ENCODE measurements at places on chromosomes 6 and 20. TPM values are rescaled to one million over a fixed set of nuclear protein-coding genes. Genes with fewer than 3 reads are reported as not detected.

GRCh38 chr20:19903168-19903811 lies 113.9 kb upstream of the NAA20 start:
- H3K27ac ChIP-seq = peak overlapping the region; percentile 22
- H3K4me1 ChIP-seq = peaks cover 5% of the 10 kb centered on the region

DNA sequence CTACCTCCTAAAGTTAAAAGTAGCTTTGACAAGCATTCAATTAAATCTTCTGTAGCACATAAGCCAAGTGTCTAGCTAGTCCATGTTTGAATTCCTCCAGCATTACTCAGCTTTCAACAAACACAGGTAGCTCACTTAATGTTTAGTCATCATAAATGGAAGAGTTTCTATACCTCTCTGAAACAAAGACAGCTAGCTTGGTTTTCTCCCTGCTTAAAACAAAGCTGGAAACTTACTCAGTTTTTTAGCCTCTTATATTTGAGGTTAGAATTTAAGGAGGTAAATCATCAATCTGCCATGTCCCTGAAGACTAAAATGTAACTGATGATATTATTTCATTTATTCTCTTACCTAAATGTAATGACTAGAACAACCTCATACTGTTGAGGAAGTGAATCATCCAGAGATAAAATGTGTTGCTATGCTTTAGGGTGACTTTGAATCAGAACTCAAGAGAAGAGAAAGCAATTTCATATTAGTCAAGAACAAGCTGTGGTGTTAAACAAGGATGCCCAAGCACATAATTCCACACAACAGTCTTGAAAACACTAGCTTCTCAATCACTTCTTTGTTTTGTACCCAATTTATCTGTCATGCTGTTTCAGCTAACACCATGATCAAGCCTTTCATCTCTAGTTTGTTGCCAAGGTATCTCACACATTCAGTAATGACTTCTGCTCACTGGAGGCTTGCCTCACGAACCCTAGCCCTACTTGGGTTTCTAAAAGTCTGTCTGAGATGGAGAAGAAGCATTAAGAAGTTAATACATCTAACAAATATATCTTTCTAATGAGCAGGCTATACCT lies 251.9 kb downstream of the EPM2A start:
- DNase-seq = no peak
- no peaks in the 10 kb centered on the region for H3K4me1 ChIP-seq
- no peak overlapping the region for H3K4me3 ChIP-seq
- H3K27me3 ChIP-seq = no peaks in the 10 kb centered on the region

DNA sequence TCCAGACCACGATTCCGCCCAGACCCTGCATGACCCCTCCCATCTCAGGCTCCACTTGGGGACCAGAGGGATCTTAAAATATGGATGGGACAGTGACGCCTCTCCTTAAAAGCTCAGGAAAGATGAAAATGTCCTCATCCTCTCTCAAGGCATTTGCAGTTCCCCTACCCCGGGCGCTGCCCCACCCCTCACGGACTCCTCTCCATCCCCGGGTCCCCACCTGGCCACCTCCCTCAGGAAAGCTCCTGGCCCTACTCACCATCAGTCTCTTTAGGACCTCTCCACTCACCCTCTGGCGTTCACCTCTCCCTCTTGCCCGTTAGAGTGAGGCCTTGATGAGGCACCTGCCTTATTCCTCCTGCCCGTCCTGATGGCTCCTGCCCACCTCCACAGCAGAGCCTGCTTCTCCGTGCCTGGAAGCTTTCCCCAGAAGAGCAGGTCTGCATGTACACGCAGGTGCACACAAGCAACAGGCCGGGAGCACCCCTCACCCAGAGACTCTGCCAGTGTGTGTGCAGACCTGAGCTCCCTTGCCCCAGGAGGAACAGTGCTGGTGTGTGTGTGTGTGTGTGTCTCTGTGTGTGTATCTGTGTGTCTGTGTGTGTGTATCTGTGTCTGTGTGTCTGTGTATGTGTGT lies 105.6 kb upstream of the NXT1 start:
- no peaks in the 10 kb centered on the region for H3K36me3 ChIP-seq
- no peak for DNase-seq
- no peaks in the 10 kb centered on the region for H3K4me1 ChIP-seq
- no peak overlapping the region for H3K27ac ChIP-seq

- H3K4me1 ChIP-seq = no peaks in the 10 kb centered on the region
- no peak overlapping the region for H3K4me3 ChIP-seq
- DNase-seq = no peak
- no peak overlapping the region for H3K27ac ChIP-seq
- no peaks in the 10 kb centered on the region for H3K36me3 ChIP-seq
Observed at GRCh38 chr6:164826831-164827468, 482.5 kb downstream of the C6orf118 start.

GRCh38 chr6:16761471-16762267 lies 409 bp upstream of the ATXN1 start:
- peak; percentile 88 for DNase-seq
- H3K27ac ChIP-seq = peak overlapping the region; percentile 98
- no peaks in the 10 kb centered on the region for H3K27me3 ChIP-seq

The GDAP1L1 gene
- total RNA-seq = not detected

DNA sequence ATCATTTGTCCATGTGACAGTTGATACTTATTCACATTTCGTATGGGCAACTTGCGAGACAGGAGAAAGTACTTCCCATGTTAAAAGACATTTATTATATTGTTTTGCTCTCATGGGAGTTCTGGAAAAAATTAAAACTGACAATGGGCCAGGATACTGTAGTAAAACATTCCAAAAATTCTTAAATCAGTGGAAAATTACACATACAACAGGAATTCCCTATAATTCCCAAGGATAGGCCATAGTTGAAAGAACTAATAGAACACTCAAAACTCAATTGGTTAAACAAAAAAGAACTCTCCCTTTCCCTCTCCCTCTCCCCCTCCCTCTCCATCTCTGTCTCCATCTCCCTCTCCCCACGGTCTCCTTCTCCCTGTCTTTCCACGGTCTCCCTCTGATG lies 19.4 kb upstream of the EIF2S2 start:
- no peak for DNase-seq
- H3K4me1 ChIP-seq = no peaks in the 10 kb centered on the region
- no peaks in the 10 kb centered on the region for H3K27me3 ChIP-seq
- H3K27ac ChIP-seq = no peak overlapping the region
- H3K4me3 ChIP-seq = no peak overlapping the region

The TAAR2 gene
- total RNA-seq = not detected

DNA sequence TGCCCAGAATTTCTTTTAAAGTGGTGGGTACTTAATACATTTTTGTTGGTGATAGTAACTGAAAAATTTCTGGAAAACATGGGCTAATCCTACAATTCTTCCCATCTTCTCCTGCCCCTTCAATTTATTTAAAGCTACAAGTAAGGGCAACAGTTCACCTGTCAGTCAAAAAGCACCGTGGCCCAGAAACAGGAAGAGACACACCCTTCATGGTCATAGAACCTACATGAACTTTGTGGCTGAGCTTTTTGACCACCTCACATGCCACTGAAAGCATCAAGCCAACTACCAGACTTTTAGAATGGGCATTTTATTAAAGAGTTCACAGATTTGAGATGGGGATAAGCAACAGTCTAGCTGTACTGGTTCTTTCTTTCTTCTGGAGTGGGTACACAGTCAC lies 201.1 kb upstream of the CNR1 start:
- H3K4me3 ChIP-seq = no peak overlapping the region
- no peaks in the 10 kb centered on the region for H3K4me1 ChIP-seq
- H3K27me3 ChIP-seq = no peaks in the 10 kb centered on the region

DNA sequence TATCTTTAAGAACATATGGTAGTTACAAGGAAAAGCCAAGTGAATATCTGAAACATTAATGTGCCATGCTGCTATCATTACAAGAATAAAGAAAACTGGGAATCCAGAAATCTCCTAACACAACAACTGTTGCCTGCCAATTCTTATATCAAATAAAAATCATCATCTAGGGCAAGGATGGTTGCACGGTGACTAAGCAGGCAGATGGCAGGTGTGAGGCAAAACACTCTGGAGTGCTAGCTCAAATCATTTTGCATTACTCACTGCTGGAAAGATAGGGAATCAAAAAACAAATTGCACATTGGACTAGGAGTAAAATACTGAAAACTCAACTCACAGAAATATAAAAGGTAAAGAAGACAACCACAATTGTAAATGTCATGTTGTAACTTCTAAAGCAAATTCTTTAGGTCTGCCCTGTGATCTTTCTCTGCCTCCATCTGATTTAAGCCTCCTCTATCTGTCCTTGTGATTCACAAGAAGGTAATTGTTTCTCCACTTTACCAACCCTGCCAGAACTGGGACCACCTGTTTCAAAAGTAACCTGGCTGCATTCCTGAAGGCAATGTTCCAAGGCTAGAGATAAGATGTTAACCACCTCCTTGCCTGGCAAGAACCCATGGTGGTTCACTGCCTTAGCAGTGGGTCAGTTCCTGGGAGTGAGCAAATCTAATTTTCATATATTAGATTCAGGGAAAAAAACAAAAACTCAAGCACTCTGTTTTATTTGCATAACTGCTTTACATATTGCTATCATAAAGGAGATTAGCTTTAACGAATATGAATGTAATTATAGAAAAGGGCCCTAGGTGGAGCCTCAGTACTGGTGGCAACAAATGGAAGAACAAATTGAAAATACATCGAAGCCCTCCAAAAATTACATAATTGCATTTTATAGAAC lies 33.1 kb upstream of the LCA5 start:
- no peak for DNase-seq
- H3K36me3 ChIP-seq = no peaks in the 10 kb centered on the region
- peaks cover 12% of the 10 kb centered on the region for H3K4me1 ChIP-seq
- H3K27me3 ChIP-seq = no peaks in the 10 kb centered on the region
- peak overlapping the region; percentile 43 for H3K27ac ChIP-seq

- H3K27me3 ChIP-seq = no peaks in the 10 kb centered on the region
- H3K27ac ChIP-seq = peak overlapping the region; percentile 78
- no peak for DNase-seq
- H3K4me1 ChIP-seq = peaks cover 50% of the 10 kb centered on the region
- no peaks in the 10 kb centered on the region for H3K36me3 ChIP-seq
- H3K4me3 ChIP-seq = no peak overlapping the region
Observed at GRCh38 chr20:23161244-23161891, 75.2 kb upstream of the CD93 start.

DNA sequence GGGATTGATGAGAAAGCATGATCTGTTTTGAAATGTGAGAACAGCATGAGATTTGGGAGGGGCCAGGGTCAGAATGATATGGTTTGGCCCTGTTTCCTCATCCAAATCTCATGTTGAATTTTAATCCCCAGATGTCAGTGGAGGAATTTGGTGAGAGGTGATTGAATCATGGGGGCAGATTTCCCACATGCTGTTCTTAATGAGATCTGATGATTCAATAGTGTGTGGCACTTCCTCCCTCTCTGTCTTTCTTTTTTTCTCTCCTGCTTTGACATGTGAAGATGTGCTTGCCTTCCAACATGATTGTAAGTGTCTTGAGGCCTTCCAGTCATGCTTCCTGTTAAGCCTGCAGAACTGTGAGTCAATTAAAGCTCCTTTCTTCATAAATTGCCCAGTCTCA lies 1060.3 kb upstream of the CITED2 start:
- no peak overlapping the region for H3K4me3 ChIP-seq
- peaks cover 10% of the 10 kb centered on the region for H3K4me1 ChIP-seq

DNA sequence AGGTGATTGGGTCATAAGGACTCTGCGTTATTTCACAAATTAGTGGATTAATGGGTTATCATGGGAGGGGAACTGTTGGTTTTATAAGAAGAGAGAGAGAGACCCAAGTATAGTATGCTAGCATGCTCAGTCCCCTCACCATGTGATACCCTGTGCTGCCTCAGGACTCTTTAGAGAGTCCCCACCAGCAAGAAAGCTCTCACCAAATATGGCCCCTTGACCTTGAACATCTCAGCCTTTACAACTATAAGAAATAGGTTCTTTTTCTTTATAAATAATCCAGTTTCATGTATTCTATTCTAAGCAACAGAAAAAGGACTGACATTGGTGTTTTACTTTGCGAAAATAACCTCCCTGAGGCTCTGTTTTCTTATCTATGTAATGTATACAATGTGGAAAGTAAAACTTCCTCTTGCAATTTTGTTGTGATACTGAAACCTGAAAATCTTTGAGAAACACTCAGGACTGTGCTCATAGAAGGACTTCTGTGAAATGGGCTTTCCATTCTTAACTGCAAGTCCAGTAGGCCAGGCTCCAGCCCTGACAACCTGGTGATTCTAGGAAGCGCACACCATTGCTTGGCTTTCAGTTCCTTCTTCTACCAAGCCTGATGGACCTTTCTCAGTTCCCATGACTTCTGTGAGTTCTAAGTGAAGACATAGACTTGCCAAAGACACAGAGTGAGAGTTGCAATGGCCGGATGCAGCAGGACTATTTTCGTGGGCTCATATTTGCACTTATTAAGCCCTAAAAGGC lies 21.9 kb downstream of the SIRPD start:
- peak; percentile 16 for DNase-seq
- no peak overlapping the region for H3K4me3 ChIP-seq

DNA sequence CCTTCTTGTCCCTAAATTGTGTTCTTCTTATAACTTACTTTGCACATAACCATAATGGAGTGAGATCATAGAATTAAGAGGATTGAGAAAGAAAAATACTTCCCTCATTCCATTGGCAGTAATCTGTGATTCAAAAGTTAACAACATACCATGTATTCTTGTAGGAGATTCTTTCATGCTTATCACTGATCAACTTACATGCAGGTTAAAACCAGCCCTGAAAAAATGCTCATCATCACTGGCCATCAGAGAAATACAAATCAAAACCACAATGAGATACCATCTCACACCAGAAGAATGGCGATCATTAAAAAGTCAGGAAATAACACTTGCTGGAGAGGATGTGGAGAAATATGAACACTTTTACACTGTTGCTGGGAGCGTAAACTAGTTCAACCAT lies 36.5 kb upstream of the GFRAL start:
- H3K4me1 ChIP-seq = no peaks in the 10 kb centered on the region
- H3K36me3 ChIP-seq = no peaks in the 10 kb centered on the region
- H3K27me3 ChIP-seq = no peaks in the 10 kb centered on the region
- H3K27ac ChIP-seq = no peak overlapping the region
- DNase-seq = no peak
- H3K4me3 ChIP-seq = no peak overlapping the region

GRCh38 chr20:31758521-31758920 lies 19.4 kb downstream of the TPX2 start:
- no peaks in the 10 kb centered on the region for H3K27me3 ChIP-seq
- no peak overlapping the region for H3K27ac ChIP-seq
- no peak for DNase-seq
- H3K4me1 ChIP-seq = no peaks in the 10 kb centered on the region

The SLC12A5 gene
- total RNA-seq = not detected

The CNPY3 gene
- total RNA-seq = 13.5 TPM

- no peak overlapping the region for H3K4me3 ChIP-seq
- DNase-seq = no peak
- no peaks in the 10 kb centered on the region for H3K36me3 ChIP-seq
- H3K27ac ChIP-seq = no peak overlapping the region
- no peaks in the 10 kb centered on the region for H3K27me3 ChIP-seq
Observed at GRCh38 chr6:88246654-88247053, 80.5 kb upstream of the CNR1 start.

The COX4I2 gene
- 4.4 TPM for total RNA-seq

The DDO gene
- total RNA-seq = 1.9 TPM

DNA sequence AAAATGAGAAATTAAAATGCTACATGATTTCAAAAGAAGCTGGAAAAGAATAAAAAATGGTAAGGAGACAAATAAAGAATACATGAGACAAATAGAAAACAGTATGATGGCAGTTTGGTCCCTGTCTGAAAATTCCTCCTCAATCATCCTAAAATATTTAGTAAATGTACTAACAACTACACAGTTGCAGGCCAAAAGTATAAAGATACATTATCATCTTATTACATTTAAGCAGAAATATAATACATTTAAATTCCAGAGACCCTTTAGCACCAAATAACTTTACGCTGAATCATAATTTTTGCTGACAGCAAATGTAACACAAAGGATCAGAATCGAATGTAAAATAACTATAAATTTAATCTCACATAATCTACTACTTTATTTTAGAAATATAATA lies 4.4 kb downstream of the HMGCLL1 start:
- H3K36me3 ChIP-seq = no peaks in the 10 kb centered on the region
- no peak for DNase-seq
- H3K4me1 ChIP-seq = no peaks in the 10 kb centered on the region
- no peaks in the 10 kb centered on the region for H3K27me3 ChIP-seq
- no peak overlapping the region for H3K27ac ChIP-seq

Data from gastrocnemius medialis (tissue), 4 donors.